ENCODE measurements at places on chromosomes 6 and 20. TPM values are rescaled to one million over a fixed set of nuclear protein-coding genes. Genes with fewer than 3 reads are reported as not detected.

DNA sequence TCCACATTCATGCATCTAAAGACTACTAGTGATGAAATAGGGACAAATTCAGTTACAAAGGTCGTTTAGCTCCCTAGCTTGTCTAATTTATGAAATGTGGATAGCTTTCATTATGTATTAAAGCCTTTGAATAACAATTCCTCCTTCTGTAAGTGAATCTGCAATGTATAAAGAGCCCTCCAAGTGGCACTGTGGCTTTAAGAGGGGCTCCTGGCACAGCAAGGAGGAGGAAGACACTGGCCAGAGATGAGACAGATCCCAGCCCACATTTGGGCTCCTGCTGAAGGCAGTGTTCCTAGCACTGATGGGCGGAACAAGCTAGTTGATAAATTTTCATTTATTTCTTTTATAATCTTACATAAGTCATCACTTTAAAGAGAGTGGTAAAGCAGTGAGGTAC, 17.6 kb upstream of the FUCA2 start:
- peaks cover 3% of the 10 kb centered on the region for H3K36me3 ChIP-seq
- no peaks in the 10 kb centered on the region for H3K27me3 ChIP-seq
- DNase-seq = no peak
- peaks cover 12% of the 10 kb centered on the region for H3K4me1 ChIP-seq
- H3K27ac ChIP-seq = no peak overlapping the region
- no peak overlapping the region for H3K4me3 ChIP-seq

DNA sequence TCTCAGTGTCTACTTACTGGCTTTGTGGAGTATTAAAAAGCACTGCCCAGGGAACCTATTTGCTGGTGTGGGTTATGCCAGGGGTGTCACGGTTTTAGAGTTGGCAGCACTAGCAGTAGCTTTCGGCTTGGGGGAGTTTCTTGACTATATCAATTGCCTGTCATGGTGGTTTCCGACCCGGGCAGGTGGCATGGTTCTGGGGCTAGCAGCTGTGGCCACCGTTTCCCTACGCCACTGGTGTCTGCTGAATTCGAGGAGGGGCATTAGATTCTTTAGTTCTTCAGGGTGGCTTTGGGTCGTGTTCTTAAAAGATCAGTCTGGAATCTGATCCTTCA, 55.6 kb upstream of the FOXC1 start:
- no peak for DNase-seq
- peaks cover 14% of the 10 kb centered on the region for H3K4me1 ChIP-seq
- H3K4me3 ChIP-seq = peak overlapping the region; percentile 84

DNA sequence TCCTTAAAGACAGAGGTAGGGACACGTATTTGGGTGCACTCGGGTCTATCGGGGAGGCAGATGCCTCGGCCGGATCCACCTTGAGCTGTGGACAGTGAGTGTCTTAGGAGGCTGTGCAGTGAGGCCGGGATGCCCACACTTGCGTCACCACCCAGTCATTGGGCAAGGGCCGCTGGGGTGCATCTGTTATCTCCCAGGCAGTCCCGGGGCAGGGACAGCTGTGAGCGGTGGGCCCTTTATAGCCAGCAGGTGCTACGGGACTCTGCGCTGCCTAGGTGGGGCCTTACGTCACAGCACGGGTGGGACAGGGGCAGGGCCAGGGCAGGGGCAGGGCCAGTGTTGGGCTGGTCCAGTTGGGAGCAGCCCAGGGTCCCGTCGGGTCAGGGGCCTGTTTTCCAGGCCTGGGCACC, 689 bp upstream of the COL20A1 start:
- no peaks in the 10 kb centered on the region for H3K4me1 ChIP-seq
- no peak overlapping the region for H3K27ac ChIP-seq
- DNase-seq = no peak

GRCh38 chr6:11778036-11778435, 567 bp downstream of the ADTRP start:
- H3K27ac ChIP-seq = no peak overlapping the region
- H3K4me1 ChIP-seq = no peaks in the 10 kb centered on the region
- H3K4me3 ChIP-seq = no peak overlapping the region

GRCh38 chr20:17295991-17296390, 69.2 kb downstream of the PCSK2 start:
- H3K4me1 ChIP-seq = no peaks in the 10 kb centered on the region
- no peak overlapping the region for H3K4me3 ChIP-seq
- no peaks in the 10 kb centered on the region for H3K36me3 ChIP-seq

ZBP1 gene
- total RNA-seq = 0.32 TPM
